Hematopoietic multipotent progenitor cell treated with erythropoietin and hydrocortisone succinate and interleukin-3 and kit ligand, for 15 days (in vitro differentiated cells): ENCODE measurements at places on chromosomes 4 and X.

DNA sequence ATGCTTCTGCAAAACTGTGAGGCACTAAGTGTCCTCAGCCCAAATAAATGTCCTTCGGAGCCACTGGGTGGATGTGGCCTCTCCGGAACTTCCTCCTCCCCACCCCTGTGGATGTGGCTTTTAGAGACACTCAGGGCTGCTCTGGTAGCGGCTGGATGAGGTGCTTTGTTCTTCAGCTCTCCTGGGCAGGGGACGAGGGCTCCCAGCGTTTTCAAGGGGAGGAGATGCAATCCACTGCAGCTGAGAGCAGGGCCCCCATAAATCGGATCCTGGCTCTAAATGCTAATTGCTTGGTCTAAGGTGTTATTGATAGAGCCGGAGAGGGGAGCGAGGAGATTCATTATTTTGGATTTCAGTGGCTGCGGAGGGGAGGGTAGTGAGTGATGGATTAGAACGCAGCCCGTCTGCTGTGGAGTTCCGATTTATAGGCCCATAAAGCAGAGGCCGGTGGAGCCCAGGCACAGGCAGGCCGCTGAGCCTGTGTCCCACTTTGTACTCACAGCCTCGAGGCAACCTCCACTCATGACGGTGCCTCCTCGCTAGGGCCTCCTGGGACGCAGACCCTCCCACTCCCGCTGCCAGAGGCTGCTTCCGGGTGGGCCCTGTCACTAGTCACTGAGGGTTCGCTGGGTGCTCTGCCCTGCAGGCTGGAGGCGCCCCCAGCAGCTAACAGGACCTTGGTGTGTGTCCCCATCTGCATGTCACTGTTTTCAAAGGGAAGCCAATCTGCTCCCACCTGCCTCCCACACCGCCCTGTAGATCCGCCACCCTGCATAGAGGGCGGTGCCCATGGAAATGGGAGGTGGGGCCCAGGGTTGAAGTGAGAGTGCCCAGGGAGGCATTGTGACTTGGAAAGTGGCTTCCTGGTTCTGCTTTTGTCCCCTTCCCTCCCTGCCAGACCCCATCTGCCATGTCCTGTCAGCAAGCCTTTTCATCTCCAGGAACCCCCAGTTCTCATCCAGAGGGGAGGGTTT lies 135.4 kb upstream of the PSAPL1 start:
- DNase-seq, result no peak

- DNase-seq, result no peak
Observed at GRCh38 chrX:39721566-39722279, 376.0 kb downstream of the BCOR start.

- DNase-seq, result no peak
Observed at GRCh38 chr4:153705743-153706468, 21.8 kb downstream of the TLR2 start.

DNA sequence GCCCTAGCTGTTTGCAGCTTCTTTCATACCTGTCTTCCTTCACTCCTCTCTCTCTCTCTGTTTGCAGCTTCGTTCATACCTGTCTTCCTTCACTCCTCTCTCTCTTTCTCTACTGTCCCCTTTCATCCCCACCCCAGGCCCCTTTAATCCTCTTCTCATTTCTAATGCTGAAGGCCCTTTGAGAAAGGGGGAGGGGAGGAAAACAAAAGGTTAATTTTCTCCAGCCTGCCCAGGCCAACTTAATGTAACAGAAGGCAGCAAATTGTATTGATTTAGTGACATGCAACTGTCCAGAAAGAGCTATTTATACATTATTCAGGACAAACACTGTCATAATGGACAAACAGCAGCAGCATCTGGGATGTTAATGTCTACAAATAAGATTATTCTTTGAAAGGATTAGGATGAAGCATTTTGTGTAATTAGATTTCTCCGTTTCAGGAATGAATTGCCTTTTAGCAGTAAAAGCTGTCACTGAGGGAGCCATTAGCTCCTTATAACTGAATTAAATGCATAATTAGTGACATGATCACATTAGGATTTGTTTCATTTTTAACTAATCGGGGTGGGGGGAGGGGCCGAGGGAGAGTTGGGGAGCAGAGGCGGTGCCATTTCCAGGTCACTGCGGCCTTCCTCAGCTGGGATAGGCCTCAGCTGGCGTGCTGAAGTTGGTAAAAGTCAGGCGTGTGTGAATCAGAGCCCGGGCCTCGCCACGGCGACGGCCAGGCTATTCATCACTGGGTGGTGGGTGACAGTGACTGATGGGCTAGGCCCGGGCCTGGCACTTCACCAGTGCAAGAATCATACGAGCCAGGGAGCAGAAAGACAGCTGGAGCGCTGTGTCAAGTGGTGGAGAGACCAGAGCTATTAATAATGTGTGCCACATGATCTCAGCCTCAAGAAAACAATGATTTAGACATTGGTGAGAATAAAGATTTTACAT lies 174.5 kb downstream of the NKX6-1 start:
- no peak for DNase-seq

GRCh38 chr4:7264694-7265093 lies 72.4 kb downstream of the SORCS2 start:
- DNase-seq, result no peak

DNA sequence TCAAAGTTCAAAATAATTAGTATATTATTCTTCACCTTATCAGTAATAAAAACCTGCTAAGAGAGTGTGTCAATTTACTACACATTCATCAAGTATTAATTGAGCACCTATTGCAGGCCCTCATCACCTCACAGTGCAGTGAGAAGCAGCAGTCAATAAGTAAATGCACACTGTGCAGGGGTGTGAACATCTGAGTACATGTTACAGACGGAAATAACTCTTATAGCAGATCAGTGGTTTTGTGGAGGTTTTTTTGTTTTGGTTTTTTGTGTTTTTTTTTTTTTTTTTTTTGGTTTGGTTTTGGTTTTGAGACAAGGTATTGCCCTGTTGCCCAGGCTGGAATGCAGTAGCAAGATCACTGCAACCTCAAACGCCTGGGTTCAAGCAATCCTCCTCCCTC lies 20.3 kb downstream of the KLF3 start:
- DNase-seq, result no peak

GRCh38 chr4:73055241-73055897 lies 14.1 kb downstream of the COX18 start:
- no peak for DNase-seq

GRCh38 chr4:184165291-184165690 lies 52.4 kb downstream of the ENPP6 start:
- DNase-seq, result no peak

DNA sequence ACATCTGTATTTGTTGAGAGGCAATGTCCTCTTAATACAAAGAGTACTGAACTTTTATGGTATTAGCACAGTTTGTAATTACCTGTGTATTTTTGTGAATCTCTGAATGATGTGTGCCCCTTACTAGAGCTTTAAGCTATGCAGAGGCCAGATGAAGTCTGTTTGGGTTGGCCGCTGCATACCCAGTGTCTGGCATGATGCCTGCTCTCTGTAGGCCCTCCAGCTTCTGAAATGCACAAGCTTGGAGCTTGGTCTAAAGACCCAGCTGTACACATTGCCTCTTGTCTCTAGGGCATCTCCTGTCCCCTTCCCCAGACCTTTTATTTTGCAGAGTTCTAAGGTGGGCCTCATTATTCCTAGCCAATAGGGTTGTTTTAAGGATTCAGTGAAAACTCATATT lies 68.6 kb downstream of the CDS1 start:
- no peak for DNase-seq
